AG08396 (cell line): ENCODE measurements at places on chromosomes 12 and 14.
A peak's percentile ranks its signal among the peaks of the same experiment; 100 is the strongest.

- no peak for DNase-seq
Observed at GRCh38 chr14:35220920-35221319, 71.3 kb upstream of the PSMA6 start.

- peak; percentile 5 for DNase-seq
Observed at GRCh38 chr12:66662729-66663128, 16.1 kb downstream of the GRIP1 start.

GRCh38 chr12:101229841-101230241 is 19.8 kb upstream of the SLC5A8 start:
- DNase-seq, result no peak

DNA sequence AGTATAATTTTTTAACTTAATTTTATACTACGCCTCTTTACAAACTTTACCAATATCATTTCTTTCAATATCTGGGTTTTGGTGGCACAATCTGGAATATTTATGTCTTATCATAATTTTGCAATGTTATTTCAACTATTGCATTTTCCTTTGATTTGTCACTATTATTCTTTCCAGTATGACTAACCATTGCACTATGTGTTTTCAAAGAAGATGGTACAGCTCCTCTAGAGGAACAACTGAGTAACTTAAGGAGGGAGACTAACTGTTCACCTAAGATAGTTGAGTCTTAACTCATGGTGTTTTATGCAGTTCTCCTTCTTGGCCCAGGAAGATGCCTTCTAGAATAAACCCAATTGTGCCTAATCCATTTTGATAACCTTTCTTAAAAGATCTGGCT is 60.5 kb upstream of the KIF21A start:
- peak; percentile 14 for DNase-seq

- no peak for DNase-seq
Observed at GRCh38 chr12:76692846-76693245, 71.1 kb upstream of the ZDHHC17 start.
